Smooth muscle cell of the brain vasculature (primary cell): ENCODE measurements at places on chromosomes 4 and X.

- DNase-seq: no peak
Measured at GRCh38 chr4:42151568-42152506, 618 bp downstream of the BEND4 start.

GRCh38 chr4:69759189-69759604, 1.2 kb downstream of the SULT1B1 start:
- DNase-seq: no peak

DNA sequence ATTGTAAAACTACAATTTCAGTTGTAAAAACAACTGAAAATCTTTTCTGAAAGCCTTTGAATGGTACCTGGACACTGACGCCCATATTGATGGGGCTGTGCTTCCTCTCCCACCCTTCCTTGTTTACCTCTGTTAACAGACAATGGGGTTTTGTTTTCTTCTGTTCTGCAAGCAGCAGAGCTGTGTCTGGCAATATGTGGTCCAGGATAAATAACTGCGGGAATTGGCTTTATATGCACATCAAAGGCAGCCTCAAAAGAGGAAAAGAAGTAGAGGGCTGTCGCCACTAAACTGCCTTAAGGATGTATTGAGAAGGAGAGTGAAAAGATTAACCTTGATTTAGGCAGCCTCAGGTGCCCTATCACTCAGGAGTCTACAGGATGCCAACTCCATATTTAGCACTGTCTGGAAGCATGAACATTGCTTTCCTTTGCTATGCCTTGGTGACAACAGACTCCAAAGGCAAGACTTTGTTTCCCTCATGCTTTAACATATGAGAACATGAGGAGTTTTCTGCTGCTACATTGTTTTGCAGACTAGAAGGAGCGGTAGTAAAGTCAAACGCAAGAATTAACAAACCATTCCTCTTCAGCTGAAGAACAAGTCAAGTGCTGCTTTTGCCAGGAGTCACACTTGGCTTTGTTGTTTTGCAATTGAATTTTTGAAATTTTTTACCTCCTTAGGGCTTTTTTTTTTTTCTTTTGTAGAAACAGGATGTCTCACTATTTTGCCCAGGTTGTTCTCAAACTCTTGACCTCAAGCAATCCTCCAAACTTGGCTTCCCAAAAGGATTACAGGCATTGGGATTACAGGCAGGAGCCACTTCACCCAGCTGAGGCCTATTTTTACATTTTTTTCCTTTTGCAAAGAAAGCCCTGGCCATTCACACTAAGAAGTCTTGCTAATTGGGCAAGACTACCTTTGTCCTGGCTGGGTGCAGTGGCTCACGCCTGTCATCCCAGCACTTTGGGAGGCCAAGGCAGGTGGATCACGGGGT, 3.0 kb downstream of the IL21 start:
- no peak for DNase-seq

GRCh38 chr4:11106190-11106589, 322.5 kb downstream of the HS3ST1 start:
- DNase-seq: no peak

GRCh38 chr4:48668254-48669017, 111.6 kb downstream of the FRYL start:
- DNase-seq: no peak

- no peak for DNase-seq
Measured at GRCh38 chrX:10399043-10399741, 221.2 kb downstream of the MID1 start.

DNA sequence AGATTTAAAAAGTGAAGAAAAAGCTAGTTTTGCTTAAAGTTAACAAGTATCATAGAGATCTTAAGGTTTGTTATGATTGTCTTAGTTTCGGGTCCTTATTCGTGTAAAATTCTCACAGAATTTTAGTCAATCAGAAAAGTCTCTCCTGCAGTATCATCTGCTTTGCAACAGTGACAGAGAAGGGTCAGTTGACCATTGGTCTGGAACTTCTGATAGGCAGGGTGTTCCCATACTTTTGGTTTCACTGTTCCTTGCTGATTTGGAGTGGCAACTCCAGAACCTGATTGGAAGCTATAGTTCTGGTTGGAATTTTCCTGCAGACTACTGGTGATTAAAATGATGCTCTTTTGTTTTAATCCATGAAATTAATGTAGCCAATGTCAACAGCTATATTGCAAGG, 1.8 kb downstream of the IL15 start:
- DNase-seq: no peak

DNA sequence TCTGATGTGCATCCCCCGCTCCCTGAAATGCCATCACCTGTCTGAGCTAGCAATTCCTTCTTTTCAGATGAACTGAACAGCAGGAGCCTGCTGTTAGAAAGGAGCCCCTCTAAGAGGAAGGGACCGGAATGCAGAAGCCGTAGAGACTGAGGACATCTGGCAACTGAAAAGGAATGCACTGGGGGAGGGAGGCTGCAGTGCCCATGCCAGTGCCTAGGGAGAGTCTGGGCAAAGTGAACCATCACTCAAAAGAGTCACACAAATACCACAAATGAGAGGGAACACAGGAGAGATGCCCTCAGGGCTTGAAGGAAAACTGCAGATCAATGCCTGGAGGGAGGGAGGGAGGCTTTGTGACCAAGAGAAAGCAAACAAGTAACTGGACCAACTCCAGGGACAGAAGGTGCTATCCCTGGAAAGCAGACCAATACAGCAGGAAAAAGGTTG, 93.9 kb upstream of the CBR4 start:
- DNase-seq: no peak

DNA sequence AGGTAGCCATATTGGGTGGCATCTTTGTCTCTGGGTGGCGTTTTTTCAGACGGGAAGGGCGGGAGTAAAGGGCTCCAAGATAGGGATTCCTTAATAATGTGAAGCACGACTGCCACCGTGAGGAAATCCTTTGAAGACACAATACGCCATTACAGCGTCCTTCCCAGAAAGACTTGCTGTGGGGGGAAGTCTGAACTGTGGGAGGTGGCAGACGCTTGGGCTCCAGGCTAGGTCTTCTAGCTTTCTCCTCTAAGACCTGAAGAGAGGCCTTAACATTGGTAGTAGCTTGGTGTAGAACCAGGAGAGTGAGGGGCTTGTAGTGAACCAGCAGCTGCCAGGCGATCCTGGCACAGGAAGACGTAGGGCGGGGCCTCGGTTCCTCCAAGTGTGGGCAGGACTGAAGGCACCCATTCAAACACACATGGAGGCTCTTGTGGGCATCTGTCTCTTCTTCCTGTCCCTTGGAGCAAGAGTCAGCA, 197.3 kb downstream of the OR13H1 start:
- no peak for DNase-seq

GRCh38 chrX:119667111-119667878, 25.7 kb downstream of the SEPTIN6 start:
- DNase-seq: no peak

DNA sequence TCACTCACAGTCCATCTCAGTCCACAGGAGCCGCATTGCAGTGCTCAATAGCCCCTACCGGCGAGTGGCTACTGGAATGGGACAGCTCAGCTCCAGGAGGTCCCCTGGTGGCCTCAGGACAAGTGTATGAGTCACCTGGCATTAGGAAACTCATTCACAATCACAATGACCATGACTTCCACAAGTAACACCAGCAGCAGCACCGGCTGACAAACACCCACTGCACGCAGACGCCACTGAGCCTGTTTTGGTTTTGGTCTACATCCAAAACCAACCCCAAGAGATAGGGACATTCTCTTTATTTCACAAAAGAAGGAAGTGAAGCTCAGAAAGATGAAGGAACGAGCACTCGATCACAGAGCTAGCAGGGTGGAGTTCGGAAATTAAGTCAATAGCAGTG, 8.1 kb downstream of the JAKMIP1 start:
- no peak for DNase-seq

GRCh38 chrX:66030505-66031317, 9.2 kb downstream of the VSIG4 start:
- no peak for DNase-seq

GRCh38 chr4:3263053-3263875, 14.3 kb downstream of the MSANTD1 start:
- no peak for DNase-seq

DNA sequence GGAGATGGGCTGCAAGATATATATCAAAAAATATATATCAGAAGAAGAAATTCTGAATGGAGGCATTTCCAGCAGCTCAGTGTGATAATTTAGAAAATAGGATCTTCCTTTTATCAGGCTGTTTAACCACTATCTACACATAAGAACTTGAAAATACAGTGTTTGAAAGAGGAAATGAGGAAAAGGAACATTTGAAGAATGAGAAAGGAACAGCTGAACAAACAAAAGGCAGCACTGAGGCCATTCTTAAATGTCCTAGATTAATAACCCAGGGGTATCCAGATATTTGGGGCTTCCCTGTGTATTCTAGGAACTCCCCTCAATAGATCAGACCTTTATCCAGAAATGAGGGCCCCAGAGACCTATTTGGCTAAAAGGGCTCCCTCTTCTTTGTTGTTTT, 4.1 kb downstream of the SLC39A8 start:
- no peak for DNase-seq

GRCh38 chr4:174532445-174532844, 10.2 kb upstream of the HPGD start:
- DNase-seq: no peak
